Stimulated activated CD4-positive, alpha-beta T cell treated with anti-CD3 and anti-CD28 coated beads, TNF-alpha, amount 100 ng/mL, for 1 hour (primary cell): ENCODE measurements at places on chromosomes 5 and 9.

- no peak for DNase-seq
Observed at GRCh38 chr5:172875505-172876279, 41.6 kb downstream of the ERGIC1 start.

DNA sequence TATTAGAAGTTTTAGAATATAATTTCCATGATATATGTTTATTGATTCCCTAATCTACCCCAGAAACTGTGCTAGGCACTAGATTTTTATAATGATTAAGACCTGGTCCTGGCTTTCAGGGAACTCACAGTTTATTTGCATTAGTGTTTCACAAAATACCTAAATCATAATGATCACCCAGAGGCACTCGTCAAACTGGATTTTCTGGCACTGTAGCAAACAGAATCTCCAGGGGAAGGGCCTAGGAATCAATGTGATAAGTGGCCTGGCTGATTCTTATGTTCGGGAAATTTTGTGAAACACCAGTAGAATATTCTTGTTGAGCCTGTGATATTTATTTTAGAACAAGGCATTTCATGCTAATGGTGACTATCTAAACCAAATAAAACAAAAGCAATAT is 37.4 kb upstream of the SRP19 start:
- no peak for DNase-seq

GRCh38 chr5:157038568-157039187 is 20.2 kb downstream of the HAVCR1 start:
- no peak for DNase-seq

DNA sequence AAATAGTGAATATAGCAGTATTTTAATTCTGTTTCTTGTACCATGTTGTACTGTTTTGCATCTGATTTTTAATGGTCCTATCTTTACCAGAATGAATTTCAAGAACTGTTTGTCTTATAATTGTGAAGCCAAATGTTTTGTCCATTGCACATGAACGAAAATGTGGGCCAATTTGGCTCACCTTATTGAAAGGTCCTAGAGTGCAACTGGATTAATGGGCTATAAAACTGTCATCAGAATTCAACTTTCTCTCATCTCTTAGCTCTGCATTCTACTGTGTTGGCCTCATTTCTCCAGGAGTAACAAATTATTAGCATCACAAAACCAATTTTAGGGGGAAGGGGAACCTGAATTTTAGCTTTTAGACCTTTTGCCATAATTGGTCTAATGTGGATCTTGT is 179.4 kb upstream of the NUDT12 start:
- DNase-seq, result no peak

- DNase-seq, result no peak
Observed at GRCh38 chr5:127228540-127229184, 61.9 kb upstream of the MEGF10 start.

DNA sequence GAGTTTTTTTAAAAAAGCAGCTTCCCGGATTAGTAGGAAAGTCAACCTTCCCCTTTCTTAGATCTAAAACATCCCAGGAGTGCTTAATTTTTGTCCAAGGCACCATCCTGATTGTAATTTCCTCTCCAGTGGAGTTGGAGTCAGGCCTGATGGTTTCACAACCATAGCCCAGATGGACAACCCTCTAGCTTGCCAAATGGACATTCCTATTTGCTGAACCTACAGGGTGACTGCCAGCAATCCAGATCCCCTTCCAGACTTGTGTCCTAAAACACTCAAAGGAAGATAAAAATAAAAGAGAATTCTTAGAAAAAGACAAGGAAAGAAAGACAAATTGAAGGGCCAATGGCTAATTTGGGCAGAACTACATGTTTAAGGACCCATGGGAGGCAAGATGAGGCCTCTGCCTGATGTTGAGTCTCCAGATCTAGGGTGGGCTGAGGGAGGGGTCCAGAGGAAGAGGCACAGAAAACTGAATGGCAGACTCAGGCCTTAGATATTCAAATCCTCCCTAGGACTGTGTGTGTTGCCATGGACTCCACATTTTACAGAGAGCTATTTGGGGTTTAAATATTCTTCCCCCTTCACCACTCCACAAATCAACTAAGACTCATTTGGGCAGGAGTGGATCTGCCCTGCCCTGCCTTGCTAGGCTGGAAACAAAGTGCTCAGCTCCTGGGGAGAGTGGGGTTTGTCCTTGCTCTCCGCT is 38.5 kb upstream of the SLC44A1 start:
- DNase-seq, result no peak

DNA sequence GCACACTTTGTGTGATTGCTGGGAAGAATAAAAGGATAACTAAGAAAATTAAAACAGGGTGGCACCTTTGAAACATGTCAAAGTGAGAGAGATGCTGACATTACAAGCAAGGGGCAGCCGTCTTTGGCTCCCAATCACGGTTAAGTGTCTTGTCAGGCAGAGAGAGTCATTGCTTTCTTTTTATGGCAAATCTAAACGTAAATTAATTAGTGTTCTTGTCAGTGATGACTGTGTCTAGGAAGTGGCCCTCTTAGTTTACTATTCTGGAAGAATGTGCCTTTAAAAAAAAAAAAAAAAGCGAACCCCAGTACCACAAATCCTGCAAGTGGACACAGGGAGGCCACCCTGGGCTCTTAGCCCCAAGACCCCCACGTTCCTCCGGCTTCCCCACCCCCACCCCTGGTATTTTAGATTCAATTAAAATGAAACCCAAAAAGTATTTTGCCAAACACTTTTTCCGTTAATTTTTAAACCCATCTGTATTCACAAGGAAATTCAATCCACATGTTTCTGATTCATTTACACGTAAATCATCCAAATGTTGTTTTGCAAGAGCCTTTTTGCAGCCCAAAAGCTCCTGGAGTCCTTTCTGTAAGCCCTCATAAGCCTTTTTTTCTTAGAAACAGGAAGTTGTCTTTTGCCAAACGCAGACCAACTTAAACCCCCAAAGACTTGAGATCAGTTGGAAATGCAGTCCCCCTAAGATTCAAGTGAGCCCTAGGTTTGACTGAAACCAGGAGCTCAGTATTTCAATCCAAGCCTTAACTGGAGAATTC is 399.3 kb downstream of the EBF1 start:
- no peak for DNase-seq

GRCh38 chr5:142445266-142445665 is 120.4 kb upstream of the SPRY4 start:
- DNase-seq, result no peak

GRCh38 chr9:21679432-21679831 is 123.0 kb upstream of the MTAP start:
- DNase-seq, result no peak

- DNase-seq, result peak; percentile 39
Observed at GRCh38 chr9:33817327-33818166, 587 bp downstream of the UBE2R2 start.

DNA sequence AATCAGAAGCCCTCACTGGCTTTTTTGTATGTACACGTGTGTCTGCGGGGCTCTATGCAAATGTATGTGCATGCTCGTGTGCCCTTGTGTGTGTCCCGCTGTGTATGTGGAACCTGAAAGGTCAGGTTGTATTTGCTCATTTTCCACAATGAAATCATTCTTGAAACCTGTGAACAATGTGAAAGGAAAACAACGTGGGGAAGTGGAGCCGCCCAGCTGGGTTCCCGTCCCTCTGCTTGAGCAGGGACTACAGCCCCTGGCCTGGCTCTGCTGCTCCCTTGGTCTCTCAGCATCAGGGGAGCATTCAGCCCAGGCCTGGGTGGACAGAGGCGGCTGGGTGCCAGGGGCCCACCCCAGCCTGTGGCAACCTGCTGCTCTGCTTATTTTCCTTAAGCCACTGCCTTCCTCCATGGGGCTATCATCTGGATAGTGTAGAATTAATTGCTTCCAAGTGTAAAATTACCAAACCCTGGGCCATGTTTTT is 3.0 kb downstream of the ECSCR start:
- no peak for DNase-seq

DNA sequence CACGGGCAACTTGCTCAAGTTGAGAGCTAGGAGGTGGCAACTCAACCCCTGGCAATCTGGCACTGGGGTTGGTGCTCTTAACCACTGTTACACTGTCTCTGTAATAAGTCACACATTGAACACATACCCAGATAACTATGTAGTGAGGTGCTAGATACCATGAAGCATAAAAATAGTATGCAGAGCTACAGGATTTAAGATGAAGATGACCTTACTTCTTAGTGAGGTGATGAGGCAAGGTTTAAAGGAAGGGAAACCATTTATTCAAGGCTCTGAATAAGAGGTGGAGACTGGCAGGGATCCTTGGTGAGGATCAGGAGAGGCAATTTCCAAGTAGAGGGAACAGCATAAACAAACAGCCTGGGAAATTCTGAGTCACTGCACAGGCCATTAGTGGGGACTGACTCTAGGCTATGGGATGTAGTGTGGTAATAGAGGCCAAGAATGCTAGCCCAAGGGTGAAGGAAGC is 67.6 kb upstream of the NR3C1 start:
- DNase-seq, result no peak

DNA sequence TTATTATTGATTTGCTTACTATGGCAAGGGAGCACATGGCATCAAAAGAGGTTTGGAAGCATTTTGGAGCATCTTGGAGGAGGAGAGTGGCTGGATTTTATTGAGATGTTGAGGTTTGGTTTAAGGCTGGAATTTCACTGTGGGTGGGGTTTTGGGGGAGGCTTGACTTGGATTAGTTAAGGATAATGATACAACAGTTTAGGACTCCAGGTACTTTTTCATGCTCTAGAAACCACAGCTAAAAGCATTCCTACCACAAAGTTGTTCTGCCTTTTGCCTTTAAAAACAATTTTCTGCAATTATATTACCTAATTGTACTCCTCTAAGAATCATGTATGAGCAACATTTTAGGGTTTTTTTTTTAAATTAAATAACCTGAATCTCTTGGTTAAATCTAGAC is 5.0 kb downstream of the GCNT4 start:
- DNase-seq, result no peak

DNA sequence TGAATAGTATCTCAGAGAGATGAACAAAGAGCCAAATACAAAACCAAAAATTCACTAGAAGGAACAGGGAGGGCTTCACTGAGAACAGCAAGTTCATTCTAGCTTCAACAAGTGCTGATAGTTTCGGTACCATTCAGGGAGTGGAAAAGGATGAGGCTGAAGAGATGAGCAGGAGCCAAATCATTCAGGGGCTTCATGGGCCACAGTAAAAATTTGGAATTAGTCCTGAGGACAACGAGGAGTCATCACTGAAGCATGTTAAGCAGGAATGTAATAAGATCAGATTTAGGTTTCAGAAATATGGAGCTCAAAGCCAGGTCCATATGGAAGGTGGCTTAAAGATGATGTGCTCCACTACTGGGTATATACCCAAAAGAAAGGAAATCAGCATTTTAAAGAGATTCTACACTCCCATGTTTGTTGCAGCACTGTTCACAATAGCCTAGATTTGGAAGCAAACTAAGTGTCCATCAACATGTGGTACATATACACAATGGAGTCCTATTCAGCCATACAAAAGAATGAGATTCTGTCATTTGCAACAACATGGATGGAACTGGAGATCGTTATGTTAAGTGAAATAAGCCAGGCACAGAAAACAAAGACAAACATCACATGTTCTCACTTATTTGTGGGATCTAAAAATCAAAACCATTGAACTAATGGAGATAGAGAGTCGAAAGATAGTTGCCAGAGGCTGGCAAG is 36.2 kb downstream of the SPOCK1 start:
- no peak for DNase-seq

- DNase-seq, result no peak
Observed at GRCh38 chr5:176171171-176171760, 67.0 kb upstream of the SIMC1 start.

- no peak for DNase-seq
Observed at GRCh38 chr5:54754420-54754819, 231.0 kb downstream of the ESM1 start.

DNA sequence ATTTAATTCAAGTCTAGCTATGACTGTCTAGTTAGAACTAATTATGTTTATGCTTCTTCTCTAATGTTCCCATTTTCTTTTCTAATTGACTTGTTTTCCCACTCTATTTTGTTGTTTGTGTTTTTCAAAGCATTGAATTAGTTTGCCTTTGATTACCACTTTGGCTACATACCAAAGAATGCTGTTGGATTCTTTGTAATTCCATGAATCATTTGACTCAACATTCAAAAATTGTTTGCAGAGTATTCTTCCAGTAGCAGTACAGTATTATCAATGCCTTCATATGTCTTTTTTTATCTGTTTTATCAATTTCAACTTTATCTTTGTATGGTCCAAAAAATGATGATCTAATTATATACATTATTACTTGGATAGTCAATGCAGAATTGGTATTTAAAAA is 288.7 kb downstream of the RFX3 start:
- DNase-seq, result no peak

DNA sequence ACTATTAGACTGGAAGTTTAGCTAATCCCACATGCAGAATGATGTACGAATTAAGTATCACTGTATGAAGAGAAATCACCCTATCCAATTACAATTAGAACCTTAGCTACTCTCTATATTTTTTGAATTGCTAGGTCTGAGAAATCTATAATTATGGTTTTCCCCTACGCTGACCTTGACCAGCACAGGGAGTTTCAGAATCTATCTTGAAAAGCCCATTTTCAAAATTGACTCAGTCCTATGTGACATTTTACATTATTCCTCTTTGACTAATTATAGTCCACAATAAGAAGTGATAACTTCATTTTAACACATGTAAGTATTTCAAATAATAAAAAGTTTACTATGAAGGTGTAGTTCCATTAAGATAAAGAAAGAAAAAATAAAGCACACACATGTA is 21.5 kb downstream of the NUDT12 start:
- DNase-seq, result no peak

- DNase-seq, result no peak
Observed at GRCh38 chr5:155684417-155684816, 642.5 kb upstream of the SGCD start.
